NCI-H1930 (cell line): ENCODE measurements at places on chromosomes 3 and 15.

- no peak for DNase-seq
These were observed 107.7 kb downstream of the MYO5A start for GRCh38 chr15:52421029-52421428.

DNA sequence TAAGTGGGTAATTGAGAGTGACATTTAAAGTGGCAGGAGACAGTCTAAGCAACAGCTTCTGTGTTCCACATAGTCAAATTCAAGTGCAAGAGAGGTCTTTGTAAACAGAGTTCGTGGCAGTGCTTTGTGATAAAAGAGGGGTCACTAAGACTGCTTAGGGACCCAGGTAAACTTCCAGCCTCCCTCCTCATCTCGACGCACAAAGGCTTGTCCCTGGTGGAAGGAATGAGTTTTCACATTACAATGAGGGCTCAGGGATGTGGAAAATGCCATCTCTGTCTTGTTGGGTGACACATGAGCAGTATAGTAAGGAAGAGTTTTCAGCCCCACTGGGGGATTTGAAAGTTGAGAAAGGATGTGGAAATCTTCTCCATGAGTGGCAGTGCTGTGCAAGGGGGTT lies 7.3 kb downstream of the GMNC start:
- DNase-seq: no peak

GRCh38 chr3:182682263-182683241 lies 110.8 kb upstream of the ATP11B start:
- peak; percentile 28 for DNase-seq

DNA sequence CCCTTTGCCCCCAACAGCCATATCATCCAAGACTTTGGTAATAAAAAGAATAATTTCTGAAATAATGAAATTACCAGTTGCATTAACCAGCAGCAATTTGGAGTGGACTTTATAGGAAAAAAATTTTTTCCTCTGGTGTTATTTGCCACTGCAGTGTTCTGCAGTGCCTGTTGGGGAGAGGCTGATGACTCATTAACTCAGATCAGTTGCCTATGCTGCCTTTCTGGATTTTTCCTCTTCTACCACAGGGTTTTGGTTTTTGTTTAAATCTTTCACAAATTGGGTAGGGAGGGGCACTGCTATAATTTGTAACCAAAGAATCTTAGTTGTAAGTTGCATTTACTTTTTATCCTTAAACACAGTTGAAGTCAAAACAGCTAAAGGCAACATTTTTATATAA lies 22.7 kb downstream of the ATP6V1A start:
- no peak for DNase-seq

DNA sequence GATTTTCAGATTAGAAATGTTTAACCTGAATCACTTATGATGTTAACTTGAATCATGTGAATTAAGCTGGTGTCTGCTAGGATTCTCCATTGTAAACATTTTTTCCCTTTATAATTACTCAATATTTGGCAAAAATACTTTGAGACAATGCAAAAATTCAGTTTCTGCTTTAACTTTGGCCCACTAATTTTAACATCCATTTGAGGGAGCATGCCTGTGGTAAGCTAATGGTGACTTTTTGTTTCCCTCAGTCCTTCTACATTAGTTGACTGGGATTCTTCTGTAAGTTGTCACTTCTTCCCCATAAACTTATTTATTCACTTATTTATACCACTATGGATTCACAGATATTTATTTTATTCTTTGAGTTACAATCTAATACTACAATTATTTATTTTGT lies 59.3 kb downstream of the PIK3R4 start:
- no peak for DNase-seq

- no peak for DNase-seq
These were observed 31.9 kb upstream of the ADGRG7 start for GRCh38 chr3:100577382-100578008.

GRCh38 chr15:63597821-63598220 lies 634 bp downstream of the FBXL22 start:
- no peak for DNase-seq

GRCh38 chr3:114929971-114930732 lies 216.9 kb downstream of the ZBTB20 start:
- no peak for DNase-seq

DNA sequence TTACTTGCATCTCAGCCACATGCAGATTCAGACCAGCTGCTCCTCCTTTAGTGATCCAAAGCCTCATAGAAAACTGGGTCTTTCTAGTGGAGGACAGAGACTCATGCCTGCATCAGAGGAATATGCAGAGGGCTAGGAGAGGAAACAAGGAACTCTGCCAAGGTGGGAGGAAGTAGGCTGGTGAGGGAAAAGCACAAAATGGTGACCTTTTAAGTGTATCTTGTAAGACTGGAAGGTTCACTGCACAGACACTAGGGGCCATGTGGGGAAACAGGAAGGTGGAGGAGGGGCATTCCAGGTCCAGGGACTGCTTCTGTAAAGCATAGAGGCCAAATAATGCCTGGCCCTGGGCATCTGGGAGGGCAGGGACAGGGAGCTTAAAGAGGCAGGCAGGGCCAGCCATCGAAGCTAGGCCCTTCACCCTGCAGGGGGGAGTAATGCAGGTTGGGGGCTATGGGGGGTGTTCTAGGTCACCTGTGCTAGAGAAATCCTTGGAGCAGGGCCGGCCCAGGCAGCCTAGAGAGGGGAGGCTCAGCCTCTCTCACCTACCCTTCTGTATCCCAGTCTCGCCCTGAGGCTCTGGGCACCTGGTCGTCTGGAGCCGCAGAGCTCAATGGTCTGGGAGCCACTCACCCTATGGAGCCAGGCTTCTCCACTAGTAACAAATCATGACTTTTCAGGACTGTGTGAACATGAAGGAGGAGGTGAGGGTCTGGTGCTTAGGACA lies 117.7 kb downstream of the DNAJB8 start:
- DNase-seq: no peak

DNA sequence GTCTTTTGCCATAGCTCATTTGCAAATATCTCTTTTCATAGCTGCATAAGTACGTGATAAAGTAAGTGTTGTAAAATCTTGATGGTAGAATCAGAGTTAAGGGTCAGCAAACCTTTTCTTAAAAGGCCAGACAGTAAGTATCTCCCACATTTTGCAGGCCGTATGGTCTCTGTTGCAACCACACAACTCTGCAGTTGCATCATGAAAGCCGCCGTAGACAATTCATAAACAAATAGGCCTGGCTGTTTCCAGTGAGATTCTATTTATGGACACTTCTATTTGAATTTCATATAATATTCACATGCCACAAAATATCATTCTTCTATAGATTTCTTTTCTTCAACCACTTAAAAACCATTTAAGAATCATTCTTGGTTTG lies 248.5 kb downstream of the TLE3 start:
- no peak for DNase-seq

DNA sequence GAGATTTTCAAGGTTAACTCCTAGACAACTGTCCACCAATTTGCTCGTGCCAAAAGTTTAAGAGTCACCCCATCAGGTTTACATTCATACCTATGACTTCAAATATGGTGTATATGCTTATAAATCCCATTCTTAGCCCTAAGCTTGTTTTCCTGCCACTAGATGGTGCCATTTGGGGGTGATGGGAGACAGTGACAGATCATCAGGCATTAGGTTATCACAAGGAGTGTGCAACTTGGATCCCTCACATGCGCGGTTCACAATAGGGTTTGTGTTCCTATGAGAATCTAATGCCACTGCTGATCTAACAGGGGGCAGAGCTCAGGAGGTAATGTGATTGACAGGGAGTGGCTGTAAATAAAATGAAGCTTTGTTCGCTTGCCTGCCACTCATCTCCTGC lies 182.7 kb downstream of the CNTN6 start:
- no peak for DNase-seq

DNA sequence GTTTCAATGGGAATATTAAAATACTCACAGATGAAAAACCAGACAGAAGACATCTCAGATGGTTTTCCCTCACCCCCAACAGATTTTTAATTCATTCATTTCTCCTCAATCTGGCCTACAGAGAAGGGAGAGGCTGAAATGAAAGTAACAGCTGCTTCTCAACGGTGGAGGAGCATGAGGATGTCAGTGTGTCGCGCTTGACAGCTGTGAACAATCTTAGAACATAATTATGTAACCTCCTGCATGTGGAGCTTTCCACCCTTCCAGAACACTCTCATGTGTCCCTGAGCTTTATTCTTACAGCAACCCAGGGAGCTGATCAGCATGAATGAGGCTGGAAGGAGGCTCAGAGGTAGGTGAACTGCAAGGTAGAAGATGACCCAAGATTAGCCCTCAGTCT lies 52.7 kb downstream of the MB21D2 start:
- no peak for DNase-seq

DNA sequence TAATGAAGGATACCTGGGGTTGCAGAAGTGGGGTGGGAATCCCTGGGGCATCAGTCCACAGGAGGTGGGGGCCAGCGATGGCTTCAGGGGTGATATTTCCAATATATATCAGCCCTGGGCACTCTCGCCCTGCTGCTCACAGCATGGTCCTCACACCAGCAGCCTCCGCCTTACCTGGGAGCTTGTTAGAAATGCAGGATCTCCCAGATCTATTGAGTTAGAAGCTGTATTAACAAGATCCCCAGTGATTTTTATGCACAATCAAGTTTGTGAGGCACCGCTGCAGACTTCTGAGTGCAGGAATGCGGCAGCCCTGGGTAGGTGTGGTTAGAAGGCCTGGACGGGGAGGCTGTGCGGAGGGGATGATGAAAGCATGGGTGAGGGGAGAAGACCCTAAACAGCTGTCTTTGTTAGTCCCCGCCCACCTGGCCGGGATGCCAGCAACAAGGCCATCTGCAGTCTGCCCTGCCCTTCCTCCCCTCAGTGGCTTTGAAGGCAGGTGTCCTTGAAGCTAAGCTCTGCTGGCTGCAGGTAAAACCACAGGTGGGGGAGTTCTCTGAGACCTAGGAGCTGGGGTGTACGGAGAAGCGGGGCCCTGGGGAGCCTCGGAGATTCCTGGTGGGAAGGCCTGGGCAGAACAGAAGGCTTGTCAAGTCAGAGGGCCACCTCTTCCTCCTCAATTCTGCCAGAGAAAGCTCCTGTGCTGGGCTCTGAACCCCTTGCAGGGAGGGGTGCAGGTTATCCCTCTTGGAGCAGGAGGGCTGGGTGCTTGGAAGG lies 11.4 kb downstream of the FAM107A start:
- DNase-seq: no peak
